Stimulated activated CD8-positive, alpha-beta memory T cell treated with anti-CD3 and anti-CD28 coated beads, Interleukin-15, amount 100 ng/mL, for 1 hour (primary cell): ENCODE measurements at places on chromosomes 7 and 10.

DNA sequence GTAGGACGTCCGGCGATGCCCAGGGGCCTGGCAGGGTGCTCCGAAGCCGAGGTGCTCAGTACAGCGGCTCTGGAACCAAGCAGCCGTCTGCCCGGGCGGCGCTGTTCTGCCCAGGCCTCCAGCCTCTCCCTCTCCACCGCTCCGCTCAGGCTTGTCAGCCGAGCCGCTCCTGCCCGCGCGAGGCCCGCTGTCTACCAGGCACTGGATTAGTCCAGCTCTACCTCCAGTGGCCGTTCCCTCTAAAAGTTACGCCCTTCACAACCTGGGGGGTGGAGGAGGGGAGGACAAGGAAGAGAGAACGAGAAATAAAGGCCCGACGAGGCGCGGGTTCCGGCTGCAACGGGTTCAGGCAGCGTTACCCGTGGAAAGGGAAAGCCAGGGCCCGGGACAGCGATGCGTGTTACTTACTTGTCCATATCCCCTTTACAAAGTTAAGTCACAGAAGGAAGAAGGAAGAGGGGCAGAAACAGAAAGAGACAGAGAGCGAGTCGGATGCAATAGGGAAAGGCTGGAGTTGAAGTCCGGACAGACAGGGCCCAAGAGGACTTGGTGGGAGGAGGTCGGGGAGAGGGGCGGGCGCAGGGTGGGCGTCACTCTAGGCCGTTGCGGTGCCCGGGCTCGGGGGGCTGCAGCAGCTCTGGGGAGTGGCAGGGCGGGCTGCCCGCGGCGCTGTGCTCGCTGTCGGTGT is 2.8 kb downstream of the SP8 start:
- DNase-seq, result no peak

DNA sequence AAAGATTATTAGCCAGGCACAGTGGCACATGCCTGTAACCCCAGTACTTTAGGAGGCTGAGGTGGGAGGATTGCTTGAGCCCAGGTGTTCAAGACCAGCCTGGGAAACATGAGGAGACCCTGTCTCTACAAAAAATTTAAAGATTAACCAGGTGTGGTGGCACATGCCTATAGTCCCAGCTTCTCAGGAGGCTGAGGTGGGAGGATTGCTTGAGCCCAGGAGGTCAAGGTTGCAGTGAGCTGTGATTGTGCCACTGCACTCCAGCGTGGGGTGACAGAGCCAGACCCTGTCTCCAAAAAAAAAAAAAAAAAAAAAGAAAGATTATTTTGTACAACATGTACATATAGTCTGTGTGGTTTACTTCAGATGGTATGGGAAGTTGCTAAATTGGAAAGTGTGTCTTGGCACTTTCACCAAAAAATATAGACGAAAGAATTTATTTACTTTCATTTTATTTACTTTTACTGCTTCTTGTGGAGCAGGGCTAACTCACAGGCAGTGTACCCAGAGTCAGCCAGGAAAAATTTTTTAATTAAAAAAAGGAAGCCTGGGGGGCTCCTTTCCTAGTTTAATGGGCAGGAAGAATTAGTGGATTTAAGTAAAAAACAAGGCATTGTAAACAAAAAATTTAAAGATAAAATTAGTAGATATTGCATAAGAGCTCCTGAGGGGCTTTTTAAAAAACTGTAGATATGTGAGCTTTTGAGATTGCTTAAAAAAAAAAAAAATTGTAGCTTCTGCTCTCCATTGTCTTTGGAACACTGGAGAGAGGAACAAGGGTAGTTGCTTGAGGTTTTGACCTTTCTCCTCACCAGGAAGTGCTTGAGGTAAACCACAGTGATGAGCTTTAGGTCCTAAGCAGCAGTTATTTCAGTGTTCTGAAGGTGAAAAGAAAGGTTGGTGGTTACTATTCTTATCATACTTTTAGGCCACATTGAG is 44.6 kb upstream of the VDAC2 start:
- no peak for DNase-seq

DNA sequence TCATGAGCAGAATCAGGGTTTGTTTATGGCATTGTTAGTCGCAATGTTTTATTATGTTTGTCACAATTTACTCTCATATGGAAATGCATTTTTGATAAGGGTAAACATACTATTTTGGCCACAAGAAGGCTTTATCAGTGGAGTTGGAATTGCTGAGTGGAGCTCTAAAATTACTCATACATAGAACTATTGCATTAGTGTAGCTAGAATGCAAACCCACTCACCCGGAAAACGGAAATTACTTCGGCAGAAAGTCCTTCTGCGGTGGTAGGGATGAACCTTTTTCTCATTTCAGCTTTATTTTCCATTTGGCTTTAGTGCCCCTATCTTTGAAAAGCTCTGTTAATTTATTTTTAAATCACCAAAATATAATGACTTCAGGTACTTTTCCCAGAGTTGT is 42.8 kb upstream of the NPY start:
- no peak for DNase-seq

GRCh38 chr7:142957723-142958122 is 4.4 kb downstream of the KEL start:
- no peak for DNase-seq

GRCh38 chr7:134128829-134129228 is 1.7 kb downstream of the LRGUK start:
- DNase-seq, result no peak

DNA sequence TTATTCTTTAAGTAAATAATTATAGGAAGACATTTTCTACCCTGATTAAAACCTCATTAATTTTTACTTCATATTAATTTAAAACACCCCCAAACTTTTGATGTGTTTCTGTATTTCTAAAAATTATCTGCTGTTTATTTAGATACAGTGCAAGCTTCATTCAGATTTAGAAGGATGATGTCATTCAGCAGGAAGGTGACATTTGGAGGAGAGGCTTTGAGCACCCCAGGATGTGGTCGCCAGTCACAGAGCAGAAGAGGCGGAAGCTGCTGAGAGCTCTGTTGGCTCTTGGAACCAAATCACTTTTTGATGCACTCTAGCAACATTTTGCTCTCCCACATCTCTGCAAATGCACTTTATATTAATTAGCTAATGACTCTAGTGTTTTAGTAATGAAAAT is 233.9 kb upstream of the CACNA2D1 start:
- DNase-seq, result peak; percentile 1
